ENCODE measurements at places on chromosomes 1 and 21. TPM values are rescaled to one million over a fixed set of nuclear protein-coding genes. Genes with fewer than 3 reads are reported as not detected.

IFI44L gene
- 1.7 TPM for total RNA-seq

XKR8 gene
- total RNA-seq: 7.4 TPM

DLGAP3 gene
- total RNA-seq: not detected

VTCN1 gene
- total RNA-seq: not detected

COL16A1 gene
- 82.3 TPM for total RNA-seq

DNA sequence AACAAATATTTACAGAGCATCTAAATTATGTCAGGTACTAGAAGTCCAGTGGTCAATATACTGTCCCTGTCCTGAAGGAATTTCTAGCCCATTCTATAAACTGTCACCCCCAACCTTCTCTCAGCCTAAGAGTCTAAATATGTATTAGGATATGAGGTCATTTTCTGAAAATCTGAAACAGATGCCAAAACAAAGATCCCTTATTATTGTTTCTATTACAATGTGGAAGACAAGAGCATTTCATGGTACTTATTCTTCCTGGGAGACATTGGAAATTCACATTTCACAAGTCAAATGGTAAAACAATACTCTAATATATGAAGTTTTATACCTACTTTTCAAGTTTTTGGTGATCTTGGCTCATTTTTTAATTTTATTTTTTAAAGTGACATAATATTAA, 2.6 kb downstream of the CLCA1 start:
- no peak for DNase-seq

GRCh38 chr1:89547563-89548116, 23.0 kb downstream of the LRRC8B start:
- no peak for DNase-seq

DNA sequence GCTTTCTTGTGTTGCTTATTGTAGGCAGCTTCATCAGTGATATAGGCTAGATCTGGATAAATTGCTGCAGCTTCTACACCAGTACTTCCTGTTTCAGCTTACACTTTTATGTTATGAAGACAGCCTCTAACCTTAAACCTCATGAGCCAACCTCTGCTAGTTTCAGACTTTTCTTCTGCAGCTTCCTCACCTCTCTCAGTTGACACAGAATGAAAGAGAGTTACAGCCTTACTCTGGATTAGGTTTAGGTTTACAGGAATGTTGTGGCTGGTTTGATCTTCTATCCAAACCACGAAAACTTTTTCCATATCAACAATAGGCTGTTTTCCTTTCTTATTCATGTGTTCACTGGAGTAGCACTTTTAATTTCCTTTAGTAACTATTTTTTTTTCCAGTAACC, 76.9 kb upstream of the RNPC3 start:
- no peak for DNase-seq

GRCh38 chr1:210516092-210516656, 187.5 kb downstream of the HHAT start:
- no peak for DNase-seq

DNA sequence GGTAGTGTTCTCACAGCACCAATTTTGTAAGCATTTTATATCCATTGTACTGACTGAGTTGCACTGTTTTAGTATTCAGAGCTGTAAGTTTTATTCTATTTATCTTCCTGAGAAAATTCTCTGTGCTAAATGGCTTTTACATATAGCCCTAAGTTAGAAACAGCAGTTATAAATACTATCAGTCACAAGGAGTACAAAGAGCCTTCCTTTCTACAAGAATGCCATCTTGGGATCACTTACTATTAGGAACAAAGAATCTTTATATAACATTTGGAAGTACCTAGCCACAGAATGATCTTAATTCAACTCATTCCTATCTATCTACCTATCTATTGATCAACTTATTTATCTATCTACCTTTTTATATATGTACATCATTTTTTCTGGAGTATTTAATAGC, 423.9 kb upstream of the RGS18 start:
- DNase-seq: no peak

DNA sequence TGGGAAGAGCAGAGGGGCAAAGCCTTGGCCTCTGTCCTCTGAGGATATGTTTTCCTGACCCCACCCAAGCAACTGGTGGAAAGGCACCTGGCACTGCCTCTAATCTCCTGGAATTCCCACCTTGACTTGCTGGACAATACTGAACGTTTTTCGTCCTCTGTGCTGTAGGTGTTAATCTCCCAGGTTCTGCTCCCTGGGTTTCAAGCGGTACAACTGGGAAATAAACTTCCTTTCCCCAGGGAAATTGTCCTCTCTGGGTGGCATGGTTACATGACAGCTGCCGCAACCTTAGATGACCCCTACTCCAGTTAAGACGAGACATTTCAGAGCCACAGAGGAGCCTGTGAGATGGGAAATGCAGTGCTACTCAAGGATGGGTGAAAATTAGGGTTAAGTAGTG, 57.3 kb upstream of the BCAR3 start:
- no peak for DNase-seq

GRCh38 chr1:197519741-197520334, 251.8 kb downstream of the CRB1 start:
- DNase-seq: no peak

All from vagina (tissue), 2 donors.